ENCODE measurements at places on chromosomes 4 and X.

DNA sequence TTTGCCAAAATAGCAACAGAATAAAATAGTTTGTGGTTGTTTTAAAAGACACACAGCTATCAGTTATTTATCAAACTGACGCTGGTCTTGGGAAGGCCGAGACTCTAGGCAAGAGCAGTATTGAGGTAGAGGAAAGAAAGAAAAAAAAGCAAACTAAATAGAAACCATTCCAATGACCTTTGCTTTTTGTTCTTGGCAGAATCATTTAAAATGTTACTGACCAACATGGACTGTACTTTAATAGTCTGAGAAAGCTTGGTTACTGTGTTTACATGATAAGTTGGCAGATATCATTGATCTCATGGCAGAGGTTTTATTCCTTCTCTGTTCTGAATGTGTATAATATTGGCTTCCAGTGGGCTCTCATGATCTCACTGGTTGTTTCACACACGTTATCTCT is 11.9 kb downstream of the CWH43 start:
- DNase-seq = no peak

DNA sequence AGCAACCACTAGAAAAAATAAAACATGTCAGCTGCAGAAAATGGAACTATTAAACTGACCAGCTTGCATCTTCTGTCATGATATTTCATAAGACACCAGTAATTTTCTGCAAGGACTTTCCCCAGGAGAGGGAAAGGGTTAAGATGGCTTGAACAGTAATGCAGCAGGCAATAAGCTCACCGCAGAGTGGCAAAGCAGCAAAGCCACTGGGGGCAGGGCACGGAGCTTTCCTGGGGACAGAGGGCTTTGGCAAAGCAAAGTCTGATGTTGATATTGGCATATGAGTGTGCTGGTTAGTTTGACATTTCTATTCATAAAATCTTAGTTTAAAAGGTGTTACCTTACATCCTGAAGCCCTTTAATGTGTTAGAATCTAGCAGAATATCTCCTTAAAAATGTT is 55.1 kb upstream of the NAP1L5 start:
- no peak for DNase-seq

GRCh38 chrX:110992611-110993010 is 103.4 kb upstream of the PAK3 start:
- peak; percentile 34 for DNase-seq

DNA sequence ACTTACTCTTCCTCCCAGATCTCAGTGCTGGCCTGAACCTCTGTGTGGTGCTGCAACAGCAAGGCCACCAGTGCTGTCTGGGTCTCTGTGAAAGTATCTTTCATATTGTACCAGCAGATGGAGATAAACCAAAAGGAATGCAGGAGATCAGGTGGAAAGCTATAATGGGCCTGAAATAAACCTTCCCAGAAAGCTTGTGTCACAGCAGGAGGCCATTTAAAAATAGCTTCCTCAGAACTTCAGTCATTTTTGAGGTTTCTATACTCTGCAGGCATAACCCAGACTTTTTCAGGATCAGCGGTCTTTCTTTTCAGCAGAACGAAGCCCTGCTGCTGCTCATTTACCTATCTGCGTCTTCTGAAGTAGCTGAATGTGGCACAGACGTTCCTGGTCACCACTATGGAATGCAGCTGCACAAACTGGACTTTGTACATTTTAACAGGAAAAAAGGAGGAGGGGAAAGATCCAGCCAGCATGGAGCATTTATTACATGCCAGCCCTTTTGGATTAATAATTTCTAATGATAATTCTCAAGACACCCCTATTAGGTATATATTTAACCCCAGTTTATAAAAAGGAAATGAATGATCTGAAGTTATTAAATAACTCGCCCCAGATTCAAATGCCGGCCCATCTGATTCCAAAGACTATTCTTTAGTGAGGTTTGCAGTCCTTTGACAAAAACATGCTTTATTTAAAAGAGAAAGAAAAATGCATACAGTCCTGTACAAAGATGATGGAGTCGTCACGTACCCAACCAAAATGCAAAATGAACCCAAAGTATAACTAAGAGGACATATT is 119.7 kb downstream of the NFKB1 start:
- DNase-seq = peak; percentile 33

DNA sequence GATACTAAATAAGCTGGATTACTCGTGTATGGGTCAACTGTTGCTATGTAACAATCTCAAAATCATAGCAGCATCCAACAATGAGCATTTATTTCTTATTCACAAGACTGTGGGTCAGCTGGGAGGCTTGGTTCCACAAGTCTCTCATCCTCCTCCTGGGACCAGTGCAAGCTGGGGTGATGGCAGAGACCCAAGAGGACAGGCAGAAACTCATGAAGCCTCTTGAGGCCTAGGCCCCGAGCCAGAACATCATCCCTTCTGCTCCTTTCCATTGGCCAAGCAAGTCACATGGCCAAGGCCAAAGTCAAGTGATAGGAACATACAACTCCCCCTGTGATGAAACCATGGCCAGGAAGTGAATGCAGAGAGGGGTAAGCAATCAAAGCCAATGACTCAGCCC is 422.1 kb downstream of the BCOR start:
- DNase-seq = no peak

DNA sequence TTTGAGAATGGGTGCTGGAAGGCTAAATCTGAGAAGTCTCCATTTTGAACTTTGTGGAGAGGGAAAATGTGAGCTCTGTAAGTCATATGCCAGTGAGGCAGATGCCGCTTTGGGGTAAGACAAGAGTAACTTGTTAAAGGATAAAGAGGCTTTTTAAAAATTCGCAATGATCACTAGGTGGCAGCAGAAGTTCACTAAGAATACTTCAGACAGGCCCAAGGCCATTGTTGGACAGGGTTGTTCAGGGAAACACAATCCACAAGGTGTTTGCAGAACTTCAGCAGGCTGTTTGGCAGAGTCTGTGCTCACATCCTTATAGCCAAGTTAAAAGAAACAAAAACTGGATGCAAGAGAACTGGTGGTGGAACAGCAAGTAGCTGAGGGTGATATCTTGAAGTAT is 13.7 kb upstream of the PIGA start:
- no peak for DNase-seq

- no peak for DNase-seq
These were observed 381.6 kb downstream of the GASK1B start for GRCh38 chr4:157791236-157791635.

- DNase-seq = no peak
These were observed 4.6 kb downstream of the CCKAR start for GRCh38 chr4:26485684-26486083.

GRCh38 chrX:24235084-24235710 is 78.7 kb downstream of the SUPT20HL2 start:
- no peak for DNase-seq

- no peak for DNase-seq
These were observed 88.3 kb upstream of the UNC5C start for GRCh38 chr4:95637043-95637600.

- no peak for DNase-seq
These were observed 10.5 kb downstream of the ACSL1 start for GRCh38 chr4:184815046-184815877.

GRCh38 chr4:140426610-140427105 is 790 bp downstream of the CLGN start:
- DNase-seq = no peak

GRCh38 chr4:3205995-3206394 is 43.0 kb upstream of the MSANTD1 start:
- no peak for DNase-seq

DNA sequence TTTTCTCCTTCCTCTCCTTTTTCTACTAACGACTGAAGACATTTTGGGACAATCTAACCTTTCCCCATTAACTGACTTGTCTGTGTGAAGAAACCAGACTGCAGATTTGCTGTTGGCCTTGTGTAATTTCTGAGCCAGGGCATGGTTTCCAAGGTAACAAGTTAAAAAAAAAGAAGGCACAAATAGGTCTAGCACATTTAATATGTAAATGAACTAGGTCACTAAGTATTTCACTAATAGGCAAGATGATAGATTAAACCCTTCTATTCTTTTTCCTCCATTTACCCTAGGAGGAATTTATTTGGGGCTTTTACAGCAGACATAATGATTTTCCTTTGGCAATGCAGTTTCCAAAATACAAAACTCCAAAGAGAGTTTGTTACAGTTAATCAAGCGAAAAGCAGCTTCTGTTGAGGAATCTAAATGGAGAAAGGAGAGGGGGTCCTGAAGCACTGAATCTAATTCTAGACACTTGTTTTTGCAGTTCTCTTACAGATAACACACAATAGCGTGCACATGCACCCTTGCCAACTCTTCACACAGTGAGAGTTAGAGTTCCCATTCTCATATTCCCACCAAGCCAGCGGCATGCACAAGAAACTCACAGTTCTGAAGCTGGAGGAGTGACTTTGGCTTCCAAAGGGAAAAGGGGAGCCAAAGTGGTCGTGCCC is 72.0 kb downstream of the TSPAN5 start:
- no peak for DNase-seq

GRCh38 chrX:45142185-45142584 is 58.5 kb downstream of the DIPK2B start:
- DNase-seq = no peak

DNA sequence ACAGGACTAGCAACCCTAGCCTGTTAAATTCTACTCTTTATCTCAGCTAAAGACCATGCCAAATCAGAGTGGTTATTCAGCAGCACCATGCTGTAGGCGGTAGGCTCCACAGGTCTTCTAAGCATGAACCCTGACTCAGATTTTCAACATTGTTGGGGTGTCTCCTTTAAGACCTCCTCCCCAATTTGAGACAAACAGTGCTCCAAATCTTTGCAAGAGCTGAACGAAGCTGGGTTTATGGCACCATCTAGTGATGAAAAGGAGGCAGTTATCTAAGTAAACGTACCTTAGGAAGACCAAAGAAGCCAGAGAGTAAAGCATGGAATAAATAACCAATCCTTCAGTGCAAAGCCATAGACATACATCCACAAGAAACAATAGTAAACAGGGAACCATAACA is 334.5 kb upstream of the SLC7A11 start:
- no peak for DNase-seq

- no peak for DNase-seq
These were observed 217.5 kb downstream of the BANK1 start for GRCh38 chr4:102007959-102008425.

DNA sequence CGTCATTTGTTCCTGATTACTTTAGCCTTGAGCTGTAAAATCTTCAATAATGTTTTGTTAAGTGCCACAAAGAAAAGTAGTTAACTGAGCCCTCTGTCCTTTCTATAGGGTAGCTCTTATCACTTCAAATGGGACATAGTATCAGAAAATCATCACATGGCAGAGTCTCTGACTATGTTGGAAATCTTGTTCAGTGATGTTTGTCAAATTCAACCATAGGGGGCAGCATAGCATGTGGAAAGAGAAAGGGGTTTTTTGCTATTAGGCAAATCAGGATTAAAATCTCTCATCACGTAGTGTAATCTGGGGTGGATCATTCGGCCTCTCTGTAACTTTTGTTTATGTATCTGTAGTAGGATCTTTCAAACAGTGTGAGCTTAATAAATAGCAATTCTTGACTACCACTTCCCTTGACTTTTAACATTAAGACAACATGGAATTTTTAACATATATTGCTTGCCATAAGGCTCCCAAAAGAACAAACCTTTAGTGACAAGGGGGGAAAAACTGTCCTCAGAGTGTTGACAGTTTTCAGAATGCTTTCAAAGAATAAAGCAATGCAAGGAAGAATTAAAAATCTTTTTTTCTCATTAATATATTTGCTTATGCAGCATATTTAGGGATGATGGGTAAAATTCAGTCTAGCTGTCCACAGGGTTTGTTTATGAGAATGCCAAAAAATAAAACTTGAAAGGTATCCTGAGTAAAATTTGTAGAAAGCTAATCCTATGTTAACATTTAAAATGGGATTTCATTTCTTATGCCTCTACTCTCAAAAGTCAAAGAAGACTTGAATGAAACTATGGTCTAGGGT is 127.2 kb downstream of the FBXW7 start:
- DNase-seq = no peak

DNA sequence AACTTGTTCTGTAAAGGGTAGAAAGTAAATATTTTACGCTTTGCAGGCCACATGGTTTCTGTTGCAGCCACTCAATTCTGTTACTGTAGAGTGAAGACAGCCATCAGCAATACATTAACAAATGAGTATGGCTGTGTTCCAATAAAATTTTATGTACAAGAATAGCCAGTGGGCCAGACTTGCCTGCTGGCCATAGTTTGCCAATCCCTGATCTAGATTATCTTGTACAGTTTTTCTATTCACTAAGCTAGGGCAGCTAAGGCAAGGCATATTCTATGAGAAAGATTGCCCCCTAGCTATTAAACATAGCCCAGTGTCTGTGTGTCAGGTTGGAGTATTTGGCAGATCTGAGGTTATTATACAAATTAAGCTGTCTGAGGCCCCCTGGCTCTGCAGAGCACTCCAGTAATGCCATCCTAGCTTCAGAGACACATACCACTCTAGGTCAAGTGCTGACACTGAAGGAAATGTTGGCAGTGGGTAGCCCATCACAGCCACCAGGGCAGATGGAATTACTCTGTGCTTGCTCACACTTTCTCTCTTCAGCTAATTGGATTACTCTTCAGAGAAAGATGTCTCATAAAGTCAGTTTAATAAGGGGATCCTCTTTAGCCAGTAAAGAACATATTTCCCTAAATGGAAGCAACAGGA is 40.7 kb downstream of the MTTP start:
- no peak for DNase-seq

DNA sequence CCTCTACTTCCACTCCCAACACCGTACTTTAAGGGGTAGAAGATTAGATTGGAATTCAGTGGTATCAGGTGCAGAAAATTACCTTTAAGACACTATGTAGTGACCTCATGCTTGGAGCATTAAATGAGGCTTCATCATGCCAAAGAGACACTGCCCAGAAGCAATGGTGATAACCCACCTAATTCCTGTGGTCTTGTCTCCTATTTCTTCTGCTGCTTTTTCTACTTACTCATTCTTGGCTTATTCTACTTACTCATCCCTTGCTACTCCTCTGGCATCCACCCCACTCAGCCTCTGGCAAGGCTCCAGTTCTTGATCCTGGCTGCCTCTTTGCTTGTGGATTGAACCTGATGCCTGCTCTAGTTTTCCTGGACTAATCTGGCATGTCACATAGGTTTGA is 62.3 kb upstream of the ADAMTS3 start:
- DNase-seq = no peak

GRCh38 chr4:140312100-140312499 is 61.3 kb upstream of the SCOC start:
- DNase-seq = no peak

GRCh38 chr4:76024065-76024464 is 768 bp upstream of the CXCL10 start:
- no peak for DNase-seq

DNA sequence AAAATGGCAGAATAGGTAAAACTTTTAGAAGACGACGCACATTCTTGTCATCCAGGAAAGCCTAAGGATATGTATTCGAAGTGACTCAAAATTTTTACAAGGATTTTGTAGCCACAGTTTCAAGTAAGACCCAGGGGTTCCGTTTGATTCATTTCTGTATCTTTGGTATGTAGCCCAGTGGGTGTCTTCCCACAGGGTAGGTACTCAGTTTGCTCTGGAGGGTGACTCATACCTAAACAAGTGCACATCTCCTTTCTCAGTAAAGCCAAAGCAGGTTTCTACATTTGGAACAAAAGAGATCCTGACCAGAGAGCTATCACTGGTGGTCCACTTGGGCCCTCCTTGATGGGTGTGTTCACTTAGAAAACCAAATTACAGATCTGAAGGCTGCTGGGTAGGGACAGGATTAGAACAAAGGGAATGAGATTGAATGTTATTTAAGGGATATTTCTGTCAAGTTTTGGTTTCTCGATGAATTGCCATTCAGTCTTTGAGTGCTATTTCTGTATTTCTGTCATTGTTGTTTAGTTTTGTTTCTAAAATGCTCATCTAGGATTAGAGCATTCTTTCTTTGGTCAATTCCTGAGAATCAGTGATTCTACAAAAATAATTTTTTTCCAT is 56.1 kb downstream of the PLS3 start:
- DNase-seq = no peak
